HuH-7 (cell line): ENCODE measurements at places on chromosomes 3 and 15.

DNA sequence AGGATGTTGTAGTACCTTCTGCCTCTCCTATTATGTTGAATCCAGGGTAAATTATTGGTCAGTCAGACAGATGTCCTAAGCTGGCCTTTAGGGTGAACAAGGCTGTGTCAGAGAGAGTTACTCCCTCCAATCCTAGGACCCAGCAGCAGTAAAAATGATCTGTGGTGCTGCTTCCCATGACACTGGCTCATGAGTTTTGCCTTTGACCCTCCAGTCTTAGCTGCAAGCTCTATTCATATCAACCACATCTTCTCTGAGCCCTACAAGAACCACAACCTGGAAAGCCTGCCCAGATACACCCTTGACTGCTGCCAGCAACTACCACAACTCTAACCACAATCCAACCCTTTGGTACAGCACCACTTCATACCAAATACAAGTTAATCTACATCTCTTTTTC lies 27.2 kb upstream of the PHLDB2 start:
- DNase-seq: no peak

- DNase-seq: no peak
Observed at GRCh38 chr3:149368674-149369497, 8.6 kb downstream of the TM4SF1 start.

GRCh38 chr15:80202641-80203360 lies 49.2 kb downstream of the CTXND1 start:
- no peak for DNase-seq

GRCh38 chr3:48558493-48559134 lies 2.0 kb upstream of the PFKFB4 start:
- no peak for DNase-seq

- no peak for DNase-seq
Observed at GRCh38 chr15:58694641-58695398, 54.7 kb downstream of the ADAM10 start.
